GF-D8 (cell line): ENCODE measurements at places on chromosomes 16 and 17.

GRCh38 chr17:58156839-58157803 lies 8.9 kb downstream of the OR4D1 start:
- DNase-seq: no peak

DNA sequence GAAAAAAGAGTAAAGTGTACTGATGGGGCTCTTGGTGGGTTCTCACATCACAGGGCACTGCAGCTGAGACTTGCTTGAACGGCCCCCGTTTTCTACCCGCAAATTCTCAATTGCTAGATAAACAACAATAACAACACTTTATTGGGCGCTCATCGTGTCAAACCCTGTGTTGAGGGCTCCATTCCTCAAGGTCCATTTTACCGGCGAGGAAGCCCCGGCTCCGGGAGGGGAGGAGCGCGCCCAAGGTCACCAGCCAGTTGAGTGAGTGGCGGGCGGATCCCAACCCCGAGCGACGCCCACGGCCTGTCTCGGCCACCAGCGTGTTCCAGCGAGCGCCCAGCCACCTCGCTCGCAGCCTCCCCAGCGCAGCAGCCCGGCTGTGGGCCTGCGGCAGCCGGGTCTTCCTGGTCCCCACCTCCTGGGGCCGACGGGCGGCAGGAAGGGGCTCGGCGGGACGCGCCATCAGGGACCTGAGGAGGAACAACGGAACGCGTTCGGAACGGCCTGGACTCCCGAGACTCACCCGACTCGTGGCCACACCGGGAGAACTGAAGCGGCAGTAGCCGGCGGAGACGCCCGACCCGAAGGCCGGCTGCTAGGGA lies 373 bp downstream of the CMC2 start:
- peak; percentile 35 for DNase-seq

DNA sequence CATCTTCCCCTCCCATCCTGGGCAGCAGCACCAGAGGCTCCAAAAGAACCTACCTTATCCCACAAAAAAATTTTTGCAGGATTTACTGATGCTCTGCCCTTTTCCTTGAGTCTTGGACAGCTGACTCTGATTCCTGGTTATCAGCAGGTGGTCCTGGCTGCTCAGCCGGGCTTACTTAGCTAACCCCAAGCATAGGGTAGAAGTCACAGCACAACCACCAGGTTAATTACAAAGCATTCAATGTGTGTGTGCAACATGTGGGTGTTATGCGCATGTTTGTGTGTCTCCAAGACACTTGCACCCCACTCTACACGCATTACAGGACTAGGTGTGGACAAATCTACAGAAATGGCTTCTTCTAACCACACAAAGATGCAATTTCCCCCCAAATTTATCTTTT lies 36.3 kb downstream of the PECAM1 start:
- DNase-seq: no peak

GRCh38 chr16:67190041-67190440 lies at the start of gene EXOC3L1:
EXOC3L1 (minus strand) TSS chr16:67190136; CDS start chr16:67189676, 460 bp downstream.
- DNase-seq: no peak

GRCh38 chr17:68346448-68346847 lies 55.2 kb downstream of the ARSG start:
- DNase-seq: peak; percentile 98

DNA sequence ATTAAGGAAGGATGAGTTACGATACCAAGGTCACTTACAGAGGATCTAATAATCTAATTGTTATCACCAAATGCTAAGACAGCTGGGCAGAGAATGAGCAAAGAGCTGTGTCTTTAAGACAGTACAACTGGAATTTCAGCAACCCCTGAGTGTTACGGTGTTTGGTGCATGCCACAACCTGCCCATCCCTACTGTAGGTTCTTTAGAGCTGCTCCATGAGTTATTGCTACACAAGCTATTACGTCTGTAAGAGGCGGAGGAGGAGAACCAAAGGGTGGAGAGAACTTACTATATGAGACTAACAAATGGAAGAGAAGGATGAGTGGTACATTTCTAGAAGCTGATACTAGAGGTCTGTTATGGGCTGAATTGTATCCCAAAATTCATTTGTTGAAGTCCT lies 14.2 kb upstream of the C17orf78 start:
- no peak for DNase-seq

GRCh38 chr16:48408688-48409087 lies 23.5 kb upstream of the SIAH1 start:
- DNase-seq: peak; percentile 8

DNA sequence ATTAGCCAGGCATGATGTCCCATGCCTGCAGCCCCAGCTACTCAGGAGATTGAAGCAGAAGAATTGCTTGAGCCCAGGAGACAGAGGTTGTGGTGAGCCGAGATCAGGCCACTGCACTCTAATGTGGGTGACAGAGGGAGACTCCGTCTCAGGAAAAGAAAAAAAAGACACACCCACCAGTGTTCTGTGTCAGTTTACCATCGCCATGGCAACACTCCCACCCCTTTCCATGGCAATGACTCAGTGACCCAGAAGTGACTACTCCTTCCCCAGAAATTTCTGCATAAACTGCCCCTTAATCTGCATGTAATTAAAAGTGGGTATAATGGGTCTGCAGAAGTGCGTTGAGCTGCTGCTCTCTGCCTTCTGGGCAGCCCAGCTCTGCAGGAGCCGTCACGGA lies 4.0 kb upstream of the ZC3H18 start:
- DNase-seq: no peak

GRCh38 chr16:57513371-57514102 lies 22.8 kb downstream of the CCDC102A start:
- DNase-seq: no peak

DNA sequence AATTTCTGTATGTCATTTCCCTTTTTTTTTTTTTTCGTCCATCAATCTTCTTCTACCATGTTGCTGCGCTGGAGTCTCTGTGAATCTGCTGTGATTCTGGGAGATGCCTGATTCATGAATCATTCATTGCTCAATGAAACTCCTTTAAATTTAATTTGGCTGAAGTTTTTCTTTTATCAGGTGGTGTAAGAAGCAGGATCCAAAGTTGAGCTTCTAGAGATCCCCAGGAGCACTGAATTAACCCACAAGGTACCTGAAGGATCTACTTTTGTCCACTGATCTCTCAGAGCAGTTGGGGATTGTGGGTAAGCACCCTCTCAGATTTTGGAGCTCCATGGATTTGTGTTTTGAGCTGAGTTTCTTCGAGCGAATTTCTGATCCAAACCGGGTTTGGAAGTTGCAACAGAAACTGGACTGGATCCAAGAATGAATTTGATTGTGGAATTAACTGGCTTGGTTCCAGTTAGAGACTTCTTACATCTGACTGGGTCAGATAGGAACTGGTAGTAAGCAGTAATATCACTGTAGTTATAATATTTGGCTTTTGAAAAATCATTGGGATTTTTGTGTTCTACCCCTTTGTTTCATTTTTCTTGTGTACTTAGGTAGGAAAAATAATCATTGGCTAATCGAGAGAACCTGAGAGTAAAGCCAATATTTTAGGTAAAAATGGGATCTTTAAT lies 447.8 kb upstream of the TOM1L1 start:
- no peak for DNase-seq

- no peak for DNase-seq
Observed at GRCh38 chr17:65270499-65271253, 133.5 kb downstream of the RGS9 start.

GRCh38 chr16:84819644-84820304 lies at the start of gene CRISPLD2:
CRISPLD2 (plus strand) TSS chr16:84819985; CDS start chr16:84838496, 18,511 bp downstream.
- no peak for DNase-seq

DNA sequence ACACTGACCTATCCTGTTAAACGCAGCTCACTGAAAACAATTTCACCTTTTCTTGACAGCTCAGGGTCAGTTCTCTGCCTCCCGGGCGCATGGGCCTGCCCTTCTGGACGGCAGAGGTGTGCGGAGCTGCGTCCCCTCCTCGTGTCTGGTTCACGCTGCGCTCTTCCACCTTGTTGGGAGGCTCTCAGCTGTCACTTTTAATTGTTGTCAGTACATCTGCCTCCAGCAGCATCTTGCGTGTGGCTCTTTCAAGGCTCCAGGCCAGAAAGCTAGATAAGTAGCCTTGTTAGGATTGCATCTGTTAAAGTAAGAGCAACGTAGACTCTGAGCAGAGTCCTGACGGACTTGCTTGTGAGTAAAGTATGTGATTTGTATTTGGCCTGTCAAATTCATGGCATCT lies 59.4 kb downstream of the MGAT5B start:
- DNase-seq: no peak

DNA sequence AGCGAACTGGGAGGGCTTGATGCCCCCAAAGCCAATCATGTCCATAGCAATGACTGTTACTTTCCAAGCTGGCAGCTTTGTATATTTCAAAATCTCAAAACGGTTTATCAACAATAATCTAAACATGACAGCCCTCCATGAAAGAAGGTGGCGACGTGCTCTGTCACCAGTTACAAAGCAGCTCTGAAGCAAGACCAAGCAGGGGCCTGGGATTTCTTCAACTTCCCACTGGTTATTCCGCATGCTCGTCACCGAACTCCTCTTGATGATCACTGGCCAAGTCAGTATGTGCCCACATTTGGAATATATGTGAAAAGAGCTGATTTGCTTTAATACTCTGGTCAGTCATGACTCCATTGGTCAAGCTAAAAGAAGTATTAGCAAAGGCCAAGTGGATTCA lies 175.6 kb downstream of the VPS53 start:
- no peak for DNase-seq

GRCh38 chr16:12178251-12178990 lies 201.9 kb downstream of the SNX29 start:
- no peak for DNase-seq

- DNase-seq: no peak
Observed at GRCh38 chr17:16329519-16330271, 23.6 kb downstream of the CENPV start.

DNA sequence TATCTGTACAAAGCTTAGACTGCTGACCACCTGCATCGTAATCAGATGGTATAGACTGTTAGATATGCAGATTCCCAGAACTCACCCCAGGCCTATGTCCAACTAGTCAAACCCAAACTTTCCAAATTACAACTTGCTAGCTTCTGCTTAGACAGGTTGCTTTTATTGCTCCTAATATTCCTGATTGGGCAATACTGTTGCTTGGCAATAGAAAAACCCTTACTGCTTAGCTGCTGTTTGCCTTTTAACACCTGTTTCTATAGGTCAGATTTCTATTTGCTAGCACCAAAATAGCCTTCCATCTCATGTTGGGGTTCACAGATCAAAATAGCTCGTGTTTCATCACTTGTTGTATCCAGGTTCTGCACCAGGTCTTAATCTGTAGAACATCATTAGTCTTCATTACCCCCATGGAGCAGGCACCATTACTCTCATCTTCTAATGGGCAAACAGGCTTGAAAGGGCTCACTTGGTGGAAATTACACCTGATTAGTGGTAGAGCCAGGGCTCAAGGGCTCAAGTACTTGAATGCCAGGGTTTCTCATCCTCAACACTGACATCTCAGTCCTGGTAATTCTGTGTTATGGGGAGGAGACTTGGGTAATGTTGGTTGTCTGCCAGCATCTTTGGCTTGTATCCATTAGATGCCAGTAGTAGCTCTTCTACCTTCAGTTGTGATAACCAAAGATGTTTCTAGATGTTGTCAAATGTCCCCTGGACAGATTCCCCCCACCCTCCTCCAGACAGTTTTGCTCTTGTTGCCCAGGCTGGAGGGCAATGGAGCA lies 2.7 kb downstream of the ZP2 start:
- no peak for DNase-seq

- DNase-seq: no peak
Observed at GRCh38 chr17:56762988-56763387, 70.7 kb downstream of the C17orf67 start.

- DNase-seq: no peak
Observed at GRCh38 chr16:56005958-56006357, 130.8 kb upstream of the CES5A start.

- DNase-seq: no peak
Observed at GRCh38 chr17:48547808-48548522, 3.1 kb upstream of the HOXB2 start.

DNA sequence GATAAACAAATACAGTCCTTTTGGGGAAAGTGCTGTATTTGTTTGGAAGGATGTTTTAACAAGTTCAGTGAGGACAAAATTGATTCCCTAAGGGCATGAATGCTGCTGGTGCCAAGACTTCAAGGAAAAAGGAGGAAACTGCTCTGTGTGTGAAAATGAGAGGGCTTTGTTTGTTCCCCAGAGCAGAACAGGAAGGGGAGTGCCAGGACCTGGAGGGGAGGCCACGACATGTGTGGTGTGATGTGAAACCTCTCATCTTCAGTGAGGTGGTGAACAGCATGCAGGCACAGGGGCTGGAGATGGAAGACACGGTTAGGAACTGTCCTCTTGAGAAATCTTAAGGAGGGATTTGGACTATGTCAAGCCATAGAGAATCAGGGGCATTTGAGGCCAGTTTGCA lies 46.6 kb upstream of the GRIN2A start:
- no peak for DNase-seq

DNA sequence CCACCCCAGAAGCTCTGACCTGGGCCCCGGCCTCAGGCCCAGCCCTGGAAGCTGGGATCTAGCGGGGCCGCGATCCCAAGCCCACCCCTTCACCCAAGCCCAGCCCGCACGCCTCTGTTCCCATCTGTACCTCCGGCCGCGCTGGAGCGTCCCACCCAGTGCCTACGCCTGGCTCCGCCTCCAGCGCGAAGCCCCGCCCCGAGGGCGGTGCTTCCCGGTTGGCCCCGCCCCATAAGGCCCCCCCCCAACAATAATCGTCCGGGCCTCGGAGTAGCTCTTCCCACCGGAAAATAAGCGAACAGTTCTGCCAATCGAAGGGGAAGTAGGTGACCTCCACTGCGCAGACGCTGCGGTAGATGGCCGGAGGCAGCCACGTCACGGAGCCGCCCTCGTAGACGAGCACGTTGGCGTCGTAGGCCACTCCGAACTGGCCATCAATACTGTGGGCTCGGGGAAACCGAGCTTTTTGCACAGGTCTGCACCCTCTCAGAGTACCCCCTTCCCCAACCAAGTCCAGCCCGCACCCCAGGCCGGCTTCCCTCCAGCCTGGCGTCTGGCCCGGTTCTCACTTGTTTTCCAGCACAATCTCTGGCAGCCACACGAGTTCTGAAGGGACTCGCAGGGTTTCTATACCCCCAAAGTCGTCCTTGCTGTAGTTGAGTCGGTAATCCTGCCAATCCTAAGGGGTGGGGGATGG lies 1.1 kb downstream of the CHRNE start:
- no peak for DNase-seq

- no peak for DNase-seq
Observed at GRCh38 chr16:181565-182021, 1.3 kb downstream of the HBQ1 start.

- no peak for DNase-seq
Observed at GRCh38 chr16:9980981-9981380, 201.2 kb downstream of the GRIN2A start.

- DNase-seq: no peak
Observed at GRCh38 chr16:70527315-70527996, 3.8 kb downstream of the SF3B3 start.

DNA sequence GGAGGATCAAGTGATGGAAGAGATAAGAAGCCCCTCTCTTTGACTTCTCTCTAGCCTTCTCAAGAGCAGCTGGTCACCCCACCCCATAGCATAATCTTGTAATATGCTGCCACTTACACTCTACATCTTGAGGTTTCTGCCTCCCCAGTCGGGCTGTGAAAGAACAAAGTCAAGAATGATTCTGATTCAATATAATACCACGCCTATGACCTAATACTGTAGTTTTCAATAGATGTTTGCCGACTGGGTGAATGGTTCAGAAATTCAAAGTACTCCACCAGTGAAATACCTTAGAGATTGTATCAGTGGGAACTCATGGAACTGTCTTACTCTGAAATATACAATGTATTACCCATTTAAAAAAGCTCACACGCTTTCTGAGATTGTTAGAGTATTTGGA lies 93.0 kb upstream of the ZFHX3 start:
- no peak for DNase-seq

GRCh38 chr17:45279898-45280297 lies 18.0 kb upstream of the SPATA32 start:
- DNase-seq: no peak

GRCh38 chr17:869567-870525 lies 87.7 kb downstream of the MRM3 start:
- no peak for DNase-seq
